Femur (tissue), 1 donor: ENCODE measurements at places on chromosomes 2 and 18.

DNA sequence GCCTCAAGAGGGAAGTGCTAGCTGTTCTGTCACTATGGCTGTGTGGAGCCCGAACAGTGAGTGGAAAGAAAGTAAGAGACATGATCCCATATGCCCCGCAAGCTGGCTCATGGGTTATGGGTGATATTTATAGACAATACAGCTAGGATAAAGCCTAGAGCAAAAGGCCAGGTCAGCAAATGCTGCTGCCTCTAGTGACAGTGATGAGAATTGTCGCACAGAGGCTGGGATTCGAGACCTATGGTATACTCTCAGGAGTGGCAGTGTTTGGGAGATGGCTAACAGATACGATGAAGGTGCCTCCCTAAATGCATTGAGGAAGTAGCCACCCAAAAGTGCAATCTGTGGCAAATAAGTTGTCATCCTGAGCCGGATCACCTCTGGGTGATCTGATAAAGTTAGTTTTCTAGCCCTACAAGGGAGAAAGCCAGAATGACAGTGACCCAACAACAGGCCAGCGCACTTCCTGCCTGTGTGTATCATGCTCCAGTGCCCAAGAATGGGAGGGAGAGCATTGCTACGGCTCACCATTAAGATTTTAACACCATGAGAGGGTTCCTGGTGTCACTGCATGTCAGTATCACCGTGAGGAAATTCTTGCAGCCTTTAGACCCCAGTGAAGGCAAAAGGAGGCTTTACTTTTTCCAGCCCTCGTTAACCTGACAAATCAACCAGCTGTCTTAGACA is 92.2 kb upstream of the TGFA start:
- no peak for DNase-seq

DNA sequence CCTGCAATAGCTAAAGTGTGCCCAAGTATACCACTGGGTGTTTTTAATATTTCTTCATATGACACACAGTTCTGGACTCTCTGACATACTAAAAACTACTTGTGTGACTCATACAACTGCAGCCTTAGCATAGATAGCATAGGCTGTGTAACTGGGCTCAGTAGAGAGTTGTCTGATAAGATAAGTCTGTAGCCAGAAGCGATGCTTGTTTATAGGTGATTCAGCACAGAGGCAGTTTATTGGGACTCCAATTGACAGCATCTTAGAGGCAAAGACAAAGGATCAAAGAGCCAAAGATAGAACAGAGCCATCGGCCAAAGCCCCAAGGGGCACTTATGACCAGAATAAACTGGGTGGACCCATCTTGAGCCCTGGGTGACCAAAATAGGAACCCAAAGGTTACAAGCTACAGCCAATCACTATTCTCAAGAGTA is 42.3 kb downstream of the AAK1 start:
- no peak for DNase-seq

GRCh38 chr2:241857041-241857541 is 1.6 kb downstream of the PDCD1 start:
- no peak for DNase-seq

DNA sequence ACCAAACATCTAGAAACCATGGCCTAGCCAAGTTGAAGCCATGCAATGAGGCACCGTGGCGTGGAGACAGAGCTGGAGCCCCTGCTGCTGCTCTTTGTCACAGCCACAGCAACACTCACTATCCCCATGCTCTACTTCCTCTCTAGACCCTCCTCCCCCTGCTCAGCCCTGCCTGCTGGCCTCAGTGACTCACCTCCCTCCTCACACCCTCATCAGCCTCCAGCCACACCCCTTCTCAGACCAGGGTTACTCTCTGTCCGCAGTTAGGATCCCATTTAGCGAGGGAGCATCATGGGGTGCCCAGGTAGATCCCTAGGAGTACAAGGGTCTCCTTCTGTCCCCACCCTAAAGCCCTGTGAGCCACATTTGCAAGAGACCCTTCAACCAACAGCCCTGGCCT is 25.4 kb upstream of the SOX11 start:
- DNase-seq, result no peak

- DNase-seq, result no peak
These were observed 179.6 kb upstream of the ALKAL2 start for GRCh38 chr2:467543-467891.

DNA sequence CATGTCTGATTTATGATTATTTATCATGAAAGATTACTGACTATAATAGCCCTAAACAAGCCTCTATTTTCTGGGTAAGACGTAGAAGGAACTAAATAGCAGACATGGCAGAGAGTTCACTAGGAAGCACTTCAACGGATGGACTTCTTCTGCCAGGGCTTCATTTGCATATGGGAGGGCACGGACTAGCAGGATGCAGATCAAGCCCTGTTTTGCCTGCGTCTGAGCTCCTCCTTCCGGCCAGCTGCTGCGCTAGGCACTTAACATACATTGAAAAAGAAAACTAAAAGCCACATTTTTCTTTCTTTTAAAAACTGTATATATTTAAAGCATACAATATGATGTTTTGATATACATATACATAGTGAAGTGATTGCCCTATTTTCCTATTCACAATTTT is 340.0 kb upstream of the MEX3C start:
- peak; percentile 40 for DNase-seq

GRCh38 chr2:204530464-204530805 is 14.8 kb upstream of the PARD3B start:
- no peak for DNase-seq

GRCh38 chr18:30658306-30658705 is 384.2 kb downstream of the DSC3 start:
- DNase-seq, result no peak

DNA sequence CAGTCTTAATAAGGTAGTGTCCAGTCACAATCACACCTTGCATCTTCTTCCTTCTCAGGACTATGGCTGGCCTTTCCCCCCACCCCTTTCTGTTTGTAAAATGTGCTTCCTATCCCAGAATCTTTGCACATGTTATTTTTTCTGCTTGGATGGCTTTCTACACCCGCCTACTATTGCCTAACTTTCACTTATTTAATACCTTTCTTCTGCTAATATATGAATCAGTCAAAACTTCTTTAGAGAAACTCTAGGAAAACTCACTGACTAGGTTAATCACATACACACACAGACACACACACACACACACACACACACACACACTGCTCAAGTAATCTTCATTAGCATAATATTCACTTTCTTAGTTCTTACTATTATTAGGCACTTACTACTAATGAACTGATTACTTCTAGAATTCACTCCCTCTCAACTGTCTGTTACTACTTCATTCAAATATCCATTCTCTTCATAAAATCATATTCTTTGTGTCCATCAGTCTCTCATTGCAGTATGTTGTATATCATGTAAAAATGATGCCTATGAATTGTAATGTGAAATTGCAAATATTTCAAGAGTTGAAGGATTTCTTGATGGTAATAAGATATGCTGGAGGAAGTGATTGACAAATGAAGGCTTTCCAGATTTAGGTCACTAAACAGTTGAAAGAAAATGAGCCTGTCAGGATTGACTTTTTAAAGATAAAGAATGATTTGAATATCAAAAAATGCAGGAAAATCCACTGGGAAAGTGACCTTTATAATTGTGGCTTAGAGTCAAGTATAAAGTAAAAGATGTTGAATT is 51.2 kb downstream of the CLIP4 start:
- DNase-seq, result no peak

GRCh38 chr2:102753563-102754159 is 8.2 kb upstream of the TMEM182 start:
- DNase-seq, result no peak

- peak; percentile 12 for DNase-seq
These were observed 81.0 kb downstream of the EDAR start for GRCh38 chr2:108907822-108908712.

GRCh38 chr2:40341198-40341597 is 110.7 kb downstream of the SLC8A1 start:
- DNase-seq, result no peak

DNA sequence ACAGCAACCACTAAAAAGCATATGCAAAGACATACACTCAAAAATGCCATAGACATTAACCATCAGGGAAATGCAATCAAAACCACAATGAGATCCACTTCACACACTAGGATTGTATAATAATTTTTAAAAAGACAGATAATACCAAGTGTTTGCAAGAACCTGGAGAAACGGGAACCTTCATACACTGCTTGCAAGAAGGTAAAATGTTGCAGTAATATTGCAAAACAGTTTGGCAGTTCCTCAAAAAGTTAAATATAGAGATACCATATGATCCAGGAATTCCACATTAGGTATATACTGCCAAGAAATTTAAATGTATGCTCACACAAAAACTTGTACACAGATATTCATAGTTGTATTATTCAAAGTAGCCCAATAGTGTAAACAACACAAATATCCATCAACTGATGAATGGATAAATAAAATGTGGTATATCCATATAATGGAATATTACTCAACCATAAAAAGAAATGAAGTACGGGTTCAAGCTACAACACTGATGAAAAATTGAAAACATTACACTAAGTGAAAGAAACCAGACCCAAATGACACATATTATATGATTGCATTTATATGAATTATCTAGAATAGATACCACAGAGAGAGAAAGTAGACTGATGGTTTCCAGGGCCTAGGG is 14.7 kb upstream of the CHMP3 start:
- no peak for DNase-seq

- no peak for DNase-seq
These were observed 98.8 kb downstream of the RIF1 start for GRCh38 chr2:151508519-151508918.

DNA sequence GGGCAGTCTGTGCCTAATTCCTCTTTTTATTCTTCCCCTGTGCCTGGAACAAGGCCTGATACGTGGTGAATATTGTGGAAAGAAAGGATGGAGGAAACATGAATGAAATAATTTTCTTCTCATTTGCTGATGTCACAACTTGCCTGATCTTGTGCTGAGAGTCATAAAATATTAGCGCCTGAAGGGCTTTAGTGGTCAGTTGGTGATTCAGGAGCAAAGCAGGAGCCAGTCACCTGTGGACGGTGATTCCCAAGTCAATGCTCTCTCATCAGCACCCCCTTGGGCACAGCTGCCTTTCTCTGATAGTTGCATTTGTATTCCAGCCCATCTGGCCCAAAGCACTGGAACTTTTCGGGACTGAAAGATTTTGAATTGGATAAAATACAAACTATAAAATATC is 502.6 kb upstream of the RAB12 start:
- DNase-seq, result no peak

- no peak for DNase-seq
These were observed 105.6 kb downstream of the LIPG start for GRCh38 chr18:49667462-49667861.

DNA sequence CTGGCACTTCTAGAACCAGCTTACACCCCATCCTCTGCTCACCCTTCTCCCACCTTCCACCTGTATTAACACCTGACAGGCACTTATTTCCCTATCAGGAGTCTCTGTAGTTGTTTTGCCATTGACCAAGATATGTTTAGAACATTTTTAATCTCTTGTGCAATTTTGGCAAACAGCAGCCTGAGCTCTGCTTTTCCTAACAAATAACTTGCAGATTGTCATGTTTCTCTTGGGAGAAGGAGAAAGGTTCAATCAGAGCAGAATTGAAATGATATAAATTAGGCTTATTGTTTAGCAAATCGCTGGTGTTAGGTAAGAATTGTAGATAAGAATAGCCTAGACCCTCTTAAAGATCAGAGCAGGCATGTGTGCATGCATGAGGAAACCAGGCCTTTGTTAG is 225.5 kb downstream of the PARD3B start:
- no peak for DNase-seq

- no peak for DNase-seq
These were observed 62.7 kb downstream of the CDCA7 start for GRCh38 chr2:173417341-173417740.

DNA sequence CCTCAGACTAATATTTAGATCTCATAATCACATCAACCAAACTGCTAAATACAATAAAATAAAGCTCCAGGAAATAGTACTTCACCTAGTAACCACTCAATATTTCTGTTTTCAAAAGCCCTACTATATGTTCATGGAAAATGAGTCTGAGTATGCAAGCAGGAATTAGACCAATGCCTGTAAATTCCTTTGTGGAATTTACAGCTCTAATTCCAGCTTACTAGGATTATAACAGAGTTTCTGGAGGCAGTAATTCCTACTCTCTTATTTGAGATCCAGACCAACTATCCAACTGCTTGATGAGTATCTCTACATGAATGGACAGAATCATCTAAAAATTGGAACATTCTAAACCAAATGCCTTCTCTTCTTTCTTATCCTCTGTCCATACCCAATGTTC is 11.6 kb downstream of the CDKL4 start:
- no peak for DNase-seq

- no peak for DNase-seq
These were observed 298.4 kb upstream of the MMADHC start for GRCh38 chr2:149885946-149886345.

DNA sequence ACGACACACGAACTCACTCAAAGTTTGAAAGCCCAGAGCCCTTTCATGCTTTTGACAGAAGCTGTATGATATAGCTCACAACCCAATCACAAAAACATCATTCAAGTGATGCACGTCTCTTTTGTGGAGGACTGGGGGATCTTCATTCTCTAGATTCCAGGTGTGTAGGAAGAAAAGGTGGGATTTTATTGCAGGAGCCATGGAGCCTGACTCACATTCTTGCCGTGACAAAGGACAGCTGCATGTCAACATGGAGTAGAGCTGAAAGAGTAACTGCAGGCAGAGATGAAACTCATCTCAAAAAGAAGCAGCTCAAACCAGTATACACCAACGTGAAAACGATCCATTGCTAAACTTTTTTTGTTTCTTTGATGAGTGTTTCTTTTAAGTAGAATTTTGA is 50.9 kb upstream of the PDE1A start:
- no peak for DNase-seq

DNA sequence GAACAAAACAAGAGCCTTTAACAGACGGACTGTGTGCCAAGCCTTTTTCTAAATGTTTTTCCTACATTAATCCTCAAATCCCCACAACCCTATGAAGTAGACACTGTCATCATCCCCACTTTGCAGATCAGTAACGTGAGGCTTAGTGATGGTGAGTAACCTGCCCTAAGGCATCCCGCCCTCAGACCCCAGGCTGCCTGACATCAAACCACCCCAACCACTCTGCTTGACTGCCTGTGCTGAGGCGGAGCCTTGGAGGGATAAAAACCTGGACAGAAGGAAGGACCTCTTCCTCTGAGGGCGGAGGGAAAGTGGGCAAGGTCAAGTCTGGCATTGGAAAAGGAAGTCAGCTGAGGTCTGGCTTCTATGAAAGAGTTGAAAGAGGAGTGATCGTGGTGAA is 104.6 kb downstream of the SP3 start:
- no peak for DNase-seq

DNA sequence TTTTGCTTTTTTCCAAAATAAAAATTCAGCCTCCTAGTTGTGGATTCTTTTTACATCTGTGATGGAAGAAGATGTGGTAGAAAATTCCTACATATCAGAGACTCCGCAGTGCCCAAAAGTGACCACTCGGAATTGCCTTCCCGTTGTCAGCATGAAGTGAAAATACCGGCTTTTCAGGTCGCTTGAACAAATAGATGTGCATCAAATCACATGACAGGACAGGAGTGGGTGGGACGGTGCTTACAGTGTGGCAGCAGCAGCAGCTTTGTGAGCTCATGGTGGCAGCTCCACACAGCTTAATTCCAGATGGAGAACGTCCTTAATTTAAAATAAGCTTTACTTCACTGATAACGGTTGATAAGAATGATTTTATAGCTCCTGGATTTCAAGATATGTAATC is 20.3 kb downstream of the SALL3 start:
- DNase-seq, result no peak
